Neuronal stem cell (in vitro differentiated cells): ENCODE measurements at places on chromosomes 2 and 18.

DNA sequence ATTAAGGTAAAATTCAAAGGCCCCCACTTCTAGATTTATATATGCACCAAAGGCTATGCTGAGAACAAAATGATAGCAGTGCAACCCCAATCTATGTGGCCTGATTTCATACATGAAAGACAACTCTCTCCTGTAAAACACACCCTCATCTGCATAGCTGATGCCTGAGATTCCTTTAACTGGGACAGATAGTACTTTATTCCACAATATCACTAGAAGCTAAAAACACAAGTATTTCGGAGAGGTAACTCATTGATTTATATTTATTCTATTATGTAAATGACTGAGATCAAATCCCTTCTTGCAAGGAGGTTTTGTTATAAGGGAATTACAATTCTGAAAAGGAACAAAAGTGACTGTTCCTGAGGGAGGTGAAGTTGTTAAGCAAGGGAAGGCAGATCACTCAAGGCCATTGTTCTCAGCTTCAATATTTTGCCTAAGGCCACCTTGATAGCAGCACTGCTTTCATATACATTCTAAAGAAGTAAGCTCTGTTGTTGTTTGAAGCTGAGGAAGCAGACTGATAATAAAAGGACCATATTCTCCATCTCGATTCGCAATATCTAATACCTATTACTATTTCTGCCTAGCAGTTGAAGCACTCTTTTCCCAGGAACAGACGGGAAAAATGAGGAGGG lies 471.0 kb upstream of the CDH7 start:
- H3K27me3 ChIP-seq: no peaks in the 10 kb centered on the region
- no peak overlapping the region for H3K27ac ChIP-seq
- no peaks in the 10 kb centered on the region for H3K4me1 ChIP-seq
- H3K36me3 ChIP-seq: no peaks in the 10 kb centered on the region
- no peak for DNase-seq

DNA sequence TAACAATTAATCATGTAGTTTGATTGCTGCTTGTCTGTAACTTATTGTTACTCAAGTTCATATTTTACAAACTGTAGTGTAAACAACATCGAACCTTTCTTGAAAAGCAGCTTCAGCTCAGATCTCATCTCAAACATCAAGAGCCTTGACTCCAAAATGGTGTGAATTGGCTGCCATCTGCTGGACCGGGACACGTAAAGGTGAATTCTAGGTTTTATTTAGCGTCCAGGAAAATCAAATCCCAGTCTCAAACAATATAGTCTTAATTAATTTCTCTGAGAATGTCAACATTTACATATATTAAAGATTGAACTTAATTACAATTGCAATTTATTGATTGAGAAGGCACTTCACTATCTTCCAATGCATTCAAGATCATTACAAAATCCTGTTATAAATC lies 453.0 kb downstream of the GALR1 start:
- H3K4me1 ChIP-seq: peaks cover 2% of the 10 kb centered on the region
- no peak overlapping the region for H3K27ac ChIP-seq
- H3K27me3 ChIP-seq: no peaks in the 10 kb centered on the region
- no peak overlapping the region for H3K4me3 ChIP-seq

DNA sequence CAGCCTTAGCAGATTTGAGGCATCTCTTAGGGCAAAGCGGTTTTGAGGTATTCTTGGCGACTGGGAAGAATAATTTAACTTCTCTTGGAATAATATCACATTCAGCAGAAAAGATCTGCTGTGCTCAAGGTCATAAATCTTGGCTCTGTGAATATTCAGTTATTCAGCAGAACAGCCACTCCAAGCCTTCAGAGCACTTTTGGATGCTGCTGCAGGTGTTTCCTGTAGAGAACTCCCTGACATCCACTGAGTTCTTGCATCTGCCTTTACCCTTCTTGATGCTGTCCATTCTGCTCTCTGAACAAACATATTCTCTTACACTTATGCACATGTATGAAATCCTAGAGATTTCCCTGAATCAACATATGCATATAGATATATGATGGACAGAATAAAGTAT lies 390.3 kb downstream of the NRXN1 start:
- no peak overlapping the region for H3K27ac ChIP-seq
- no peak for DNase-seq
- H3K4me3 ChIP-seq: no peak overlapping the region
- no peaks in the 10 kb centered on the region for H3K4me1 ChIP-seq
- H3K36me3 ChIP-seq: no peaks in the 10 kb centered on the region

GRCh38 chr2:219278655-219279150 lies 463 bp upstream of the DNAJB2 start:
- no peak for DNase-seq
- peaks cover 21% of the 10 kb centered on the region for H3K4me1 ChIP-seq
- H3K27ac ChIP-seq: peak overlapping the region; percentile 81
- peaks cover 28% of the 10 kb centered on the region for H3K36me3 ChIP-seq
- peaks cover 3% of the 10 kb centered on the region for H3K27me3 ChIP-seq

DNA sequence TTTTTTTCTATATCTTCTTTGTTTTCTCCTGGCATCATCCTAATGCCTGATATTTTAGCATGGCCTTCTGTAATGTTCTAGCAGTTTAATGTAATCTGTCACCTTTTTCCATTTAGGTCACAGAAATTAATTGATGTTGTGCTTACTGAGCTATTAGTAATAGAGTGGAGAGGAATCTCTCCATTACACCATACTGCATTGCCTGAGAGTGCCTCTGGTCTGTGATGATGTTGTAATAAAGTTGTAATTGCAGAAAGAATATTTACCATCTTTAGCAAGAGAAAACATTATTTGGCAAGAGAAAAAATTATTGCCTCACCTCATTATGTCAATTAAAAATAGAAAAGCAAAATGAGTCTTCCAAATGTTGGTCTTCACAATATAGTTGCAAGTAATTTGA lies 213.2 kb downstream of the KCNJ3 start:
- no peak overlapping the region for H3K27ac ChIP-seq
- no peaks in the 10 kb centered on the region for H3K27me3 ChIP-seq
- no peak for DNase-seq
- H3K4me3 ChIP-seq: no peak overlapping the region
- H3K4me1 ChIP-seq: no peaks in the 10 kb centered on the region
- no peaks in the 10 kb centered on the region for H3K36me3 ChIP-seq

- peaks cover 2% of the 10 kb centered on the region for H3K27me3 ChIP-seq
- H3K27ac ChIP-seq: no peak overlapping the region
- no peaks in the 10 kb centered on the region for H3K4me1 ChIP-seq
- no peaks in the 10 kb centered on the region for H3K36me3 ChIP-seq
These were observed 12.7 kb downstream of the FAM110C start for GRCh38 chr2:33620-34019.

DNA sequence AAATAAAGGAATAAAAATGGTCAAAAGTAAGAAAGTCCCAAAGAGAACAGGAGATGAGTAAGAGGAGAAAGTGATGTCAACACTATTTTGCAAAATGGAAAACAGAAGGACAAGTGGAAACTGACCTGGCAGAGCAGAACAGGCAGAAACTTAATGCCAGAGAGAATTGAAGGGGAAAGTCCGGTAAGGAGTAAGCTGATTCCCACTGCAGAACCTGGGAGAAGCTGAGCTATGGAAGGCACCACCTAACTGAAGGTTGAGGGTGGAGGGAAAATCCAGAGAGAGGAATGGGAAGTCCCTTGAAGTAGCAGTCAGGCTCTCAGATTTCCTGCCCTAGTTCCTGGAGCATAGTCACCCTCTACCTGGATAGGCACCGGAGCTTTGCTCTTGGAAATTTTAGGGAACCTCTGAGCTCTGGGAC lies 59.8 kb downstream of the MOGAT1 start:
- no peaks in the 10 kb centered on the region for H3K36me3 ChIP-seq
- no peak overlapping the region for H3K4me3 ChIP-seq
- H3K27me3 ChIP-seq: no peaks in the 10 kb centered on the region
- DNase-seq: no peak

- no peak overlapping the region for H3K27ac ChIP-seq
- DNase-seq: no peak
- H3K4me3 ChIP-seq: no peak overlapping the region
- H3K27me3 ChIP-seq: no peaks in the 10 kb centered on the region
- peaks cover 3% of the 10 kb centered on the region for H3K4me1 ChIP-seq
These were observed 320.1 kb downstream of the CDH2 start for GRCh38 chr18:27856820-27857219.

DNA sequence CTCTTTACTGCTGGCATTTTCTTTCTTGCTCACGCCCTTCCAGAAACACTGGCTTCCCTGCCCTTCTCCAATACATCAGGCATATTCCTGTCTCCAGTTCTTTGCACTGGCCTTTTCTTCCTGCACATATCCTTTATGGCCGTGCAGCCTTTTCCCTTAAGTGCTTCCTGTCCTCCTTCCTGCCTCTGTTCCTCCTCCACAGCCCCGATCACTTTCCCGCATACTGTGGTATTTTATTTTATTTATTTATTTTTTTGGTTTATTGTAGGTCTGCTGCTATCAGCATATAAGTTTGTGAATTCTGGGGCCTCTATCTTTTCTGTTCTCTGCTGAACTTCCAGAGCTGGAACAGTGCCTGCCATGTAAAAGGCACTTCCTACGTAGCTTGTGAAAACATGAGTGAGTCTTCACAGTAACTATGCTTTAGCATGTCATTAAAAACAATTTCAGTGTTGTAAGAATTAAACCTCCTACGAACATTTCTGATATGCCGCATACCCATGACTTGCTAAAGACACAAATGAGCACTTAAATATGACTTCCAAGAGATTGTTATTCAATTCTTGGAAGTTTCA lies 289.1 kb downstream of the TRIB2 start:
- H3K36me3 ChIP-seq: no peaks in the 10 kb centered on the region
- no peak for DNase-seq
- H3K4me3 ChIP-seq: no peak overlapping the region
- no peak overlapping the region for H3K27ac ChIP-seq

- no peaks in the 10 kb centered on the region for H3K27me3 ChIP-seq
- no peaks in the 10 kb centered on the region for H3K36me3 ChIP-seq
- peaks cover 2% of the 10 kb centered on the region for H3K4me1 ChIP-seq
- DNase-seq: no peak
These were observed 194.8 kb downstream of the ZEB2 start for GRCh38 chr2:144325086-144325485.

DNA sequence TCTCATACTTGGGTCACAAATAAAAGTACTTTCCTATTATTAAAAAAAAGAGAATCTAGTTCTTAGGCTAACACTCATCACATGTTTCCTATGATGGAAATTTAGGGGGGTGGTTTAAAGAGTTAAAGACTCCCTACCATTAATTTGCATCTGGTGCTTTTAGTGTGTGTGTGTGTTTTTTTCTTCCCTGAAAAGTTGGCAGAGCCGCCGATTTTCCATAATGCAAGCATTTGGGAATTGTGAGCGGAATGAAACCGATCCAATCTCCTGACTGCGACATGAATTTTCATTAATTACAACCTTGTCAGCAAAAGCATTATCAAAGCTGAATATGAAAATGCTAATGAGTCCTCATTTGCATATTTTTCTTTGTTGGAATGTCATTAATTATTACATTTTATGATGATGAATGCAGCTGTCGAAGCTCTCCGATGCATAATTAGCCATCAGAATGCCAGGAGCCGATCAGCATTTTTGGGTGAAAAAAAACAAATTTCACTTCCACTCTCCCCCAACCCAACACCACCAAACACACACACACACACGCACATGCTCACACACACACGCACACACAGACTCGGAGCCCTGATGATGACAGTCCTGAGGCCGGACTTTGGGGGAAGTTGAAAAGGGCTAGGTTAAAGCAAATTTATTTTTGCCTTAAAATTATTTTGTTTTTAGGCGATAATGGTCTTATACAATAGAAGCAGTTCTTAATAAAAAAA lies 165.4 kb downstream of the TCF4 start:
- H3K36me3 ChIP-seq: no peaks in the 10 kb centered on the region
- H3K4me1 ChIP-seq: peaks cover 6% of the 10 kb centered on the region
- no peak overlapping the region for H3K4me3 ChIP-seq
- no peaks in the 10 kb centered on the region for H3K27me3 ChIP-seq
- no peak overlapping the region for H3K27ac ChIP-seq

- no peaks in the 10 kb centered on the region for H3K27me3 ChIP-seq
- H3K27ac ChIP-seq: no peak overlapping the region
- DNase-seq: no peak
These were observed 209.4 kb upstream of the CXCR4 start for GRCh38 chr2:136327162-136327852.

DNA sequence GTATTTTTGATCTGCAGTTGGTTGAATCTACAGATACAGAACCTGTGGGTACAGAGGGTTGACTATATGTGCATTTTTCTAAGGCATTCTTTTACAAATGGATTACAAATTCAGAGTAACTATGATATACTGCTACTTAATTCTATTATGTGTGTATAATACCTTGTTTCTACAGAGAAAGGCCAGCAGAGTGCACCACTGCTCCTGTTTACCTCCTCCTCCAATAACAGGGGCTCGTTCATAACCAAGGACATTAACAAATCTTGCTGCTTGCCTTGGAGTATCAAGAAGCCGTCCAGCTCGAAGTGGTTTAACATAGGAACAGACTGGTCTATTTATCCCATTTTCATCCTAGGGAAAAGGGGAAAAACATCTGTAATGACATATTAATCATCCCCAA lies 16.4 kb downstream of the CEP76 start:
- H3K27ac ChIP-seq: no peak overlapping the region
- no peaks in the 10 kb centered on the region for H3K4me1 ChIP-seq
- peaks cover 87% of the 10 kb centered on the region for H3K36me3 ChIP-seq

DNA sequence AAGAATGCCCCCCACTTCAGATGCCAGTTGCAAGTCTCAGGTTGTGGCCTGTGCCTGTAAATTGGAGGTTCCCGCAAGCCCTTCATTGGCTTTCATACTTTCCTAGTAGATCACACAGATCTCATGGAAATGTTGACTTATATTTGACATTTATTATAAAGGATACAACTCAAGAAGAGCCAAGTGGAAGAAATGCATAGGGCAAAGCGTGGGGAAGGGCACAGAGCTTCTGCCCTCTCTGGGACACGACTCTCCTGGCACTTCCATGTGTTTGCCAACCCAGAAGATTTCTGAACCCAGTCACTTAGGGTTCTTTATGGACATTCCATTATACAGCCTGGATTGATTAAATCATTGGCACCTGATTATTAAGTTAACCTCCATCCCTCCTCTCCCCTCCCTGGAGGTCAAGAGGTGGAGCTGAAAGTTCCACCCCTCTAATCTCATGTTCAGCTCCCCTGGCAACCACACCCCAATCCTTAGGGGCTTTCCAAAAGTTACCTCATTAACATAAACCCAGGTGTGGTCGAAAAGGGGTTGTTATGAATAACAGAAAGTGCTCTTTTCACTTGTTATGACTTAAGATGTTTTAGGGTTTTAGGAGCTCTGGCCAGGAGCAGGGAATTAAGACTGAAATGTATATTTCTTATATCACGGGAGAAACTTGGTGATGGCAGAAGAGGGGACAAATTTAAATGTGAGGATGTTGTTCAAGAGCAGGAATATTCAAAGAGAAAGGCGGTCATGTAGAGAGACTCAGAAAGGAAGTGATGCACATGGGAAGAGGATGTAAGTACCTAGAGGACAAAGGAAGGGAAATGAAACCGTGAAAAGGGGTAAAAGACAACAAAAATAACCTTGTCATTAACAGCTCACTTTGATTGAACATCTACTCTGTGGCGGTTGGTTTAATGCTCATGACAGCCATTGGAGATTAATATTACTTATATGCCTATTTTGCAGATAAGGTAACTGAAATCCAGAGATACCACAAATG lies 31.8 kb downstream of the SP100 start:
- DNase-seq: no peak
- no peak overlapping the region for H3K4me3 ChIP-seq
- H3K27ac ChIP-seq: no peak overlapping the region
- no peaks in the 10 kb centered on the region for H3K4me1 ChIP-seq

- no peak for DNase-seq
- no peak overlapping the region for H3K27ac ChIP-seq
- H3K27me3 ChIP-seq: peaks cover 31% of the 10 kb centered on the region
- no peak overlapping the region for H3K4me3 ChIP-seq
- no peaks in the 10 kb centered on the region for H3K4me1 ChIP-seq
These were observed 90.9 kb downstream of the LOXHD1 start for GRCh38 chr18:46566111-46566510.

- H3K27me3 ChIP-seq: no peaks in the 10 kb centered on the region
- no peak for DNase-seq
These were observed 94.0 kb upstream of the SULT1C3 start for GRCh38 chr2:108145557-108146326.
